Activated T-cell treated with anti-CD3 and anti-CD28 coated beads, Interleukin-2, amount 50 U/mL, for 48 hours (primary cell): ENCODE measurements at places on chromosomes 12 and 14.

GRCh38 chr12:34186492-34186891, 164.2 kb downstream of the ALG10 start:
- DNase-seq: no peak

DNA sequence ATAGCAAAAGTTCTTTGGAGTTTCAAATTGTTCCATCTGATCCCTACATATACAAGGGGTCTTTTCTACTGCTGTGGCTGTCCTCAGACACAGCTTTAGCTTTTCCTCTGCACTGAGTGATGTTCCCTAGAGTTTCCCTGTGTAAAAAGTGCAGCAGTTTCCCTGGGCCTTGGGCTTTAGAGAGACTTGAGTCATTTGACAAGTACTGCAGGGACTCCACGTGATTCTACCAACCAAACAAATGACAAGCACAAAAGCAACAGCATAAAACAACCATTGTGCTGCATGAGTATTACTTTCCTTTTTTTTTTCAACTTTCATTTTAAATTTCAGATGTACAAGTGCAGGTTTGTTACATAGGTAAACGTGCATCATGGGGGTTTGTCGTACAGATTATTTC, 272.8 kb downstream of the PDZRN4 start:
- DNase-seq: no peak

GRCh38 chr14:68785534-68786490, 7.1 kb downstream of the ZFP36L1 start:
- DNase-seq: peak; percentile 65

DNA sequence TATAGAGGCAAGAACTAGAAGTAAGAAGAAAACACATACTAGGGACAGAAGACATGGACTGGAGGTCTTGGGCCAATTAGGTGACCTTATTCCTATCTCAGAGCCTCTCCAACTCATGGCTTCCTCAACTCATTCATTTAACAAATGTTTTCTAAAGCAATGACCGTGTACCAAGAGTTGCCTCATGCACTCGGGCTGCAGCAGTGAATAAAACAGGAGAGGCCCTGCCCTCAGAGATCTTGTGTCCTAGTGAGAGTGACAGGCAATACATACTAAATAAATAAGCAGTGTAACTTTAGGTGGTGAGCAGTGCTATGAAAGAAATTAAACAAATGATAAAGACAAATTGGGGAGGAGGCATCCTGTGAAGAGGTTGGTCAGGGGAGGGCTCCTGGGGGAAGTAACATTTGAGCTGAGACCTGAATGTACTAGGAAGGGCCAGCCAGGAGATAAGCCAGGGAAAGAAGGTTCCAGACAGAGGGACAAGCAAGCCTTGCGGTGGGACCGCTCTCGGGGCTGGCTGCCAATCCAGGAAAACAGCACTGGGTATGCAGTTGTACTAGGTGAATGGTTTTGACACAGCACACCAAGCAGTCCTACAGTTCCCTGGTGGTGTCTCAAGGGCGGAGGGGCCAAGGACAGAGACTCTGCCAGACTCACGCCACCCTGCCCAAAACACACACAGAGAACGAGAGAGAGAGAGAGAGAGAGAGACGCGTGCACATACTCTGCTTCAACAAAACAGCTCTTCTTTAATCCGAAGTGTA, 1.3 kb downstream of the NINJ2 start:
- no peak for DNase-seq

DNA sequence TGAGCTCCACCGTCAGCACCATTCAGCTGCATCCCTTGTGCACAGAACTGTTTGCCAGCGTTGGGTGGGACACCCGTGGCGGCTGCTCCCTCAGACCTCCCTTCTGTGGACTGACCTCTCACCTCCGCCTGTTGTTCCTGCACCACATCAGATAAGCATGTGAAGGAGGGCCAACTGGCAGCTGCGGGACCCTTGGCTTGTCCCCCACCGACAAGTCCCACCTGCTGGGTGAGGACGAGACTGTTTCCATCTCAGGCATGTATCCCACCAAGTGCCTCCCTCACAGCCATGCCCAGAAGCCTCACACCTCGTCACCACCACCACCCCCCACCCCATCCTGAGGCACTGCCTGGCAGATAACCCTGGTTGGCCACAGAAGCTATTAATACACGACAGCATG, 18.6 kb upstream of the TEAD4 start:
- no peak for DNase-seq

DNA sequence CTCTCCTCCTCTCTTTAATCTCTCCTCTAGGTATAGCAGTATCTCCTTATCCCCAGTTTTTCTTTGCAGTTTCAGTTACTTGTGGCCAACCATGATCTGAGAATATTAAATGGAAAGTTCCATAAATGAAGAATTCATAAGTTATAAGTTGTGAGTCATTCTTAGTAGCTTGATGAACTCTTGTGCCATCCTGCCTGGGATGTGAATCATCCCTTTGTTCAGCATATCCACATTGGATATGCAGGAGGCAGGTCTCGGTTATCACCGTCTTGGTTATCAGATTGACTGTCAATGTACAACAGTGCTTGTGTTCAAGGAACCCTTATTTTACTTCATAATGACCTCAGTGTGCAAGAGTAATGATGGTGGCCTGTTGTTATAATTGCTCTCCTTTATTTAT, 134.0 kb downstream of the TMEM117 start:
- no peak for DNase-seq

DNA sequence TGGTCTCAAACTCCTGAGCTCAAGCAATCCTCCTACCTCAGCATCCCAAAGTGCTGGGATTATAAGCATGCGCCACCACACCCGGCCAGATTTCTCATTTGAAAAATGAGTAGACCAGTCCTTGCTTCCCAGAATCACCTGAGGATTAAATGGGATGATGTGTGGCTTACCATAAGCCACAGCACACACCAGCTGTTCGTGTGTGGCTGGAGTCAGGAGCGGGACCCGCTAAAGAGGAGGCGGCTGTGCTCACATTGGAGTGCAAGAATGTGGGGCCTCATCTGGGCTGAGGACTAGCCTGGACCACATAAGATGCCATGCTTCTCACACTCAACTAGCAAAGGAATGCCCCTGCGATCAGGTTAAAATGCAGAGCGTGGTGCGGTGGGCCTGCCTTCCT, 6.7 kb upstream of the ALDH2 start:
- DNase-seq: no peak

GRCh38 chr14:46574221-46574977, 77.2 kb downstream of the RPL10L start:
- DNase-seq: no peak

GRCh38 chr12:122862872-122863701, 27.8 kb downstream of the HIP1R start:
- no peak for DNase-seq

DNA sequence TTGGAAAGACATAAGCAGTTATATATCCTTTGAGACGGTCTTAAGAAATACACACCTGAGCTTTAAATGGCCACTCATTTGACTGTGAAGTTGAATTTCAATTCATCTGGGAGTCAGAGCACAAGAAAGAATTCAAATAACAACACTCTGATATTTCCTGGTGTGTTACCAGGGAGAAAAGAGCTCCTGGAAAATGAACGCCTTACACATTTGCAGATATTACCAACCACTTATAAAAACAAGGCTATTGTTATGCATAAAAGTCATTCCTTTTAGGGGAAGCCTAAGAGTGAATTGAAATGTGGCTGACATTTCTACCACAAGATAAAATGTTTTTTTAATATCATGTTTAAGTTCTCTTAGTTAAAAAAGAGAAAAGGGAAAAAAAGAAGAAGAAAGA, 229.2 kb upstream of the PLEKHG7 start:
- DNase-seq: no peak

DNA sequence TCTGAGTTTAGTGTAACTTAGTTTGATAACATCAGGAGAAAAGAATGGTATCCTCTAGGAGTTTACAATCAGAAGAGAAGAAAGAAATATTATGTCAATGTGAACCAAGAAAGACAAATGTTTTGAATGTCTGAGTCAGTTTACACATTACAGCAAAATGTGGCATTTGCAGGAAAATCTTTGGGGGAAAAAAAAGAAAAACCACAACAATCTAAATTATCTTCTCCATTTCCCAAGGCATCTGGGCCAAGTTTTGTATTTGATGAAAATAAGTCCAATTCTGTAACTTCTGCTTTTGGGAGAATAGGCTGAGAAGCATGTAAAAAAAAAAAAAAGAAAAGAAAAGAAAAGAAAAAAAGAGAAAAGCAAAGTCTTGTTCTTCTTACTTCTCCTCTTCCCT, 58.8 kb upstream of the FLRT2 start:
- DNase-seq: no peak

GRCh38 chr14:103140316-103141109, 17.3 kb downstream of the TNFAIP2 start:
- DNase-seq: no peak

DNA sequence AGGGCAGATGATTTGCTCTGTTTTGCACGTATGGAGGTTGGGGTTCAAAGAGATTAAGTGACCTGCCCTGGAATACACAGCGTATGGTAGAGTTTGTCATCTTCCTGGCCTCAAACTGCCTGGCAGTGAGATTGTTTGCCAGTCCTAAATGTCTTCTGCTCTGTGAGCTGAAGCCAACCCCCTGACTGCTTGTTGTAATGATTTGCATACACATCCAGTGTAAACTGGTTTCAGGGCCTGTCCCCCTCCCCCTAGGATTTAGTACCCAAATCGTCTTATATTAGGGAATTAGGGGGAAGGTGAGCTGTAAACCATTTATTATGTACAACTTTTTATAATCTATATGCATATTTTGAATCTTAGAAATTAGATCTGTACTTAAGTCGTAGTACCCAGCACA, 38.4 kb downstream of the AKAP3 start:
- no peak for DNase-seq

DNA sequence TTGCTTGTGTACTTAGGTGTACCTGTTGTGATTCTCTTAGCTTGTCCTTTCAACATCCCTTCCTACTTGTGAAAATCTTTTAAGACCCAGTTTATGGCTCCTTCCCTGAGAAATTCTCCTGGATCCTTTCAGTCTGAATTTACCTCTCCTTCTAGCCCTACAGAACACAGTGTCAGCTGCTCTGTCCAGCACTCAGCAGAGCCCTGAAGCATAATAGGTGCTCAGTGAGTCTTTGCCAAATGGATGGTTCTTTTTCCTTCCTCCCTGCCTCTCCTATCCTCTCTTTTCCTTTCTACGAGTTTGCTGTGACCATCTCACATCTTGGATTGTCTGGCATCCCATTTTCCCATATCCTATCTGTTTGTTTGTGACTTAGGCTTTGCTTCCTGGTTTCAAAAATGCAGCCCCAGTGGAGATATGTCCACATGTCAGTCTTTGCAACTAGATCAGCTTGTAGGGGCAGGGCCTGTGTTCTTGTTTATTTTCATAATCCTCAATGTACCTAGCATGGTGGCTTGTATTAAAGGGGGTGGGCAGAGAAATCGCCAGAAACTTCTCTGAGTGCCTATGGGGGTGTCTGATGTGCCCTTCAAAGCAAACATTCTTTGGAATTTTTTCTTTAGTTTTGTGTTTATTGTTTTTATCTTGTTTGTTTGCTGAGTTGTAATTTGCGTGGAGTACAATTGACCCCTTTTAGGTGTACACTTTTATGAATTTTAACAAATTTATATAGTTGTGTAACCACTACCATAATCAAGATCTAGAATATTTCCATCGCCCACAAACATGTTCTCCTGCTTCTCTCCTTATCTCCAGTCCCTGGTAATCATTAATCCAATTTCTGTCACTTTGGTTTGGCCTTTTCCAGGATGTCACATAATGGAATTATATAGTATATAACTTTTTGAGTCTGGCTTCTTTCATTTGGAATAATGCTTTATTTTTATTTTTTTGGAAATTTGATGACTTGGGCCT, 62.8 kb downstream of the SMOC1 start:
- no peak for DNase-seq

DNA sequence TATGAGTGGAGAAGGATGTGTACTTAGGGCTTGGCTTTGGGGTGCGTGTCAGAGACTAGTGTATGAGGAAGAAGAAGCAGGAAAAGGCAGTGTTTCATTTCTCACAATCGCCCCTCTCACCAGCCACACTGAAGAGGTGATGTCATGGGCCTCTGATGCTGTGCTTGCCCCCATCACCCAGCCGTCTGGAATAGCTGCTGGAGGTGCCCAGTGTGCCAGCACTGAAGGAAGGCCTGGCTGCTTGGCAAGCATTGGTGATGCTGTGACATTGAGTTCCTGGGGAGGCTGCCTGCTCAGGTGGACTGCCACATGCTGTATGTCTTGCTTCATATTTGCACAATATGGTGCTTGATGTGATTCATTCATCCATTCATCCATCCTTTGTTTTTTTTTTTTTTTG, 56.2 kb downstream of the CRADD start:
- no peak for DNase-seq

- no peak for DNase-seq
These were observed 100.3 kb upstream of the NCOR2 start for GRCh38 chr12:124667506-124668326.
